Left colon (tissue), 2 donors: ENCODE measurements at places on chromosomes 3 and 15. TPM values are rescaled to one million over a fixed set of nuclear protein-coding genes. Genes with fewer than 3 reads are reported as not detected.

Gene ELL3
- total RNA-seq = 27.7 TPM

DNA sequence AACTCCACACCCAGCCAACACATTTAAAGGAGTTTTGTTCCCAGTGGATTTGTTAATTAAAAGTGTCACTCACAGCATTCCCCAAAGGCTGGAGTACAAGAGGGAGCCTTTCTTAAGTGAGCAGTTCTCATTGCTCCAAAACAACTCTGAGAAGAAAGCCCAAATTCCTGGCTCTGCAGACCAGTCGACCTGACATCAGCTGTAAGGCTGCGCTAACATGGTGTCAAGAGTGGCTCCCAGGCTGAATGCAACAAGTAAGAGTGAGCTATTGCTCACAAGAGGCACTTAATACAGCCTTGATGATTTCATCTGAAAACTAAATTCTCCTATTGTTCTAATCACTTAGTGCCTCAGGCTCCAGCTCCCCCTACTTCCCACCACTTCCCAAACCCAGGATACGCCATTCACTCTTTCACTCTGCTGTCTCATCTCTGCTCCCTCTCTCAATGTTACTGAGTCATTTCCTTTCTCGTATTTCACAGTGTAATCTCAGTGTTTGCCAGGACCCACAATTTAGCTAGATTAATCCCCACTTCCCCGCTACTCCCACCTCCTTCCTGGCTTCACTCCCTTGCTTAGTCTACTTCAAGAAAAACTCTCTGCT, 81.8 kb downstream of the WWTR1 start:
- DNase-seq = no peak

DNA sequence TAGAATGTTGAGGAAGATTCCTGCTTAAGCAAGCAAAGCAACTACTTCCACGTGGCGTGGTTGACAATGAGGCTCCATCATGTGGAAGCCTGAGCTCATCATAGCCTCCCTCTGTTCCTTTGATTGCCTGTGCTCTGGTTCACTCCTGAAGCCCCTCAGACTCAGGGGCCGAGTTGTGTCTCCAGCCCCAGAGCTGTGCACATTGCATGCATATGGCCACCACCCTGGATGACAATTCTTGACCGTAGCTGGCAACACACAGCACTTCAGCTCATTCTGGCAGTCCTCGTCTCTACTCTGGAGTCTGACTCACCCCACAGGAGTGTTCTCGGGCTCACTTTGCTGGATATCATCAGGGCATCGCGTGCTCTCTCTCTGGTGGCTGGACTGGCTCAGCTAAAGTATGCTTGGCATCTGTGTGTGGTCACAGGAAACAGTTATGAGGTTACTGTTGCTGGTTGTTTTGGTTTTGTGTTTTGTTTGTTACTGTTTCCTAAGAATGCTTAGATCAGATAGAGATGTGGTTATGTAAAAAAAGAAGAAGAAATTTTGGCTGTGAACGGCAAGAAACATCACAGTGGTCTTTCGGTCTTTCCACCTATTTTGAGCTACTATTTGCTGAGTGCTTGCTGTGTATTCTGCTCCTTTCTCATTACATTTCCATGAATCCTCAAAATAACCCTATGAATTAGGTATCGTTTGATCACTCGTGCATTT, 41.6 kb upstream of the MRPS22 start:
- no peak for DNase-seq

DNA sequence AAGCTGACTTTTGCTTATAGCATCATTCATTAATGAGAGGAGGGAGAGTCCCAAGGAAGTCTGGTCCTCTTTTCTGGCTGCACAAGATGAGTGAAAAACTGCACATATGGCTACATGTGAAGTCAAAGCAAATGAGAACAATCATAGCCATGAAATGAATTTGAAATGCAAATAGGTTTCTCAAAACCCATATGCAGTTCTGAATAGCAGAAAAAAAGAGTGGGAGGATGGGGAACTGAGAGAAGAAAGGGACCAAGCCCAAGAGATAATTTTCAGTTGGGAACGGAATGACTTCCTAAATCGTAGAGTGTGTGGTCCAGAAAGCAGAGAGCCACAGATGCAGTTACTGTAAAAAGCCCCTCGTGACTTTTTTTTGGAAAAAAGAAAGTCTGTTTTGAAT, 66.3 kb downstream of the GTPBP8 start:
- DNase-seq = no peak

- DNase-seq = no peak
Measured at GRCh38 chr3:145754605-145755289, 406.2 kb downstream of the PLOD2 start.

DNA sequence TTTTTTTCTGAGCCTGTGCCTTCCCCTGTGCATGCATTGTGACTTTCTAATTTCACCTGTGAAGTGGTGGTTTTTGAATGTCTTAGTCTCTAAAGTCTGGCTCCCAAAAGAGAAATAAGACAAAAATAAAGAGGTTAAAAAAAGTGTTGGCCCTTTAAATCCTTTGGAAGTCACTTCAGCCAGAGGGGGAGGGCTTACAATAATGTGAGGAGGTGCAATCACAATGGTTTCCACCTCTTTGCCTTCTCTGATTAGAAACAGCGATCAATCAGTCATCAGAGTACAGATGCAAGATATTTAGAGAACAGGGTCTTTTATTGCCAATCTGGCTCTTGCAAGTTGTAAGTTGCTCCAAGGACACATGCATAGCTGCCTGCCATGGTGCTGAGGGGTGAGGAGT, 64.1 kb upstream of the GCSAM start:
- DNase-seq = no peak

- DNase-seq = no peak
Measured at GRCh38 chr15:31500766-31501449, 174.3 kb downstream of the KLF13 start.

Gene STRIT1
- total RNA-seq = not detected

GRCh38 chr3:12708584-12709192, 44.8 kb upstream of the RAF1 start:
- no peak for DNase-seq

Gene KNG1
- 3.6 TPM for total RNA-seq

DNA sequence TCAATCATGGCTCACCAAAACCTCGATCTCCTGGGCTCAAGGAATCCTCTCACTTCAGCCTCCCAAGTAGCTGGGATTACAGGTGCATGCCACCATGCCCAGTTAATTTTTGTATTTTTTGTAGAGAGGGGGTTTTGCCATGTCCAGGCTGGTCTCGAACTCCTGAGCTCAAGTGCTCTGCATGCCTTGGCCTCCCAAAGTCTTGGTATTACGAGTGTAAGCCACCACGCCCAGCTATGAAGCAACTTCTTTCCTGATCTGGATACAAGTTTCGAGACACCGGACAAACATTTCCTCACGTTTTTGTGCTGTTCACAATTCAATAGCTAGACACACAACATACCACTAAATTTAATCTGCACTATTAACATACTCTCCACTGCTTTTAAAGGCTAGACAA, 3.4 kb upstream of the SYNM start:
- DNase-seq = no peak

GRCh38 chr15:90191794-90192509, 9.2 kb upstream of the SEMA4B start:
- DNase-seq = peak; percentile 95

GRCh38 chr15:83919319-83919830, 265.5 kb downstream of the ADAMTSL3 start:
- DNase-seq = no peak

DNA sequence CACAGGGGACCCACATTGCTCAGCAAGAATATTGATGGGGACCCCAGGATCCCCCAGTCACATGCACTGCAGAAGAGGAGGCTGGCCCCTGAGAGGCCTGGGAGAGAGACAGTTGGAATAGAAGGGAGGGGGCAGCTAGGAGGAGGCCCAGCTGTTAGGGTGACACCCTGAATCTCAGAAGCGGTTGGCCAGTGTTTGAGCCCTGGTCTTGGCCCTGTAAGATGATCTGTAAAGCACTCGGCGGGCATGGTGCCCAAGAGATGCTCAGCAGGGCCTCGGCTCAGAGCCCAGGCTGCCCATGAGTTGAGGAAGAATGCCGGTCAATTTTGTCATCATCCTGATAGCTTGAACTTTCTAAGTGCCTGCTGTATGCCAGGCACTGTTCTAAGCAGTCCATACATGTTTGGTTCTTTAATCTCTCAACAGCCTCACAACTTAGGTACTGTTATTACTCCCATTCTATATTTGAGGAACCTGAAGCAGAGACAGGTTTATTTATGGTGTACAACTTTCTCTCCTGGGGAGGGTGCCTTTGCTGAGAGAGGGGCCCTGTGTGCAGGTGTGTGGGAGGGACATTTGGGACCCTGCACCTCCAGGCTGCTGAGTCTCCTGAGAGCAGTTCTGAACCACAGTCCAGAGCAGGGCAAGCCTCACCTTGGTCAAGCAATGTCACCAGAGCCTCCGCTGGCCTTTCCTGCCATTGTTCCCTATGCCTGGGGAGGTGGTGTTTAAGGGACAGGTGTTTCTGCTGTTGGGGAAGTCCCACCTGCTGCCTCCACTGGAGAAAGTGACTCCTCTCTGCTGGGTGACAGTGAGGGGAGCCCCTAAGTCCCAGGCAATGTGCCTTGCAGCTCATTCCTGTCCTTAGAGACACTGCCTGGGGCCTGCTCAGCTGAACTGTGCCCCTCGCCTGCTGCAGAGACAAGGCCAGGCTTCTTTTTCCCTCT, 26.0 kb downstream of the SLC6A6 start:
- no peak for DNase-seq

Gene EPHB1
- 0.31 TPM for total RNA-seq

- no peak for DNase-seq
Measured at GRCh38 chr15:58698887-58699641, 50.4 kb downstream of the ADAM10 start.

GRCh38 chr15:48409623-48410022, 78.4 kb downstream of the DUT start:
- no peak for DNase-seq

Gene CYP1A1
- 0.82 TPM for total RNA-seq

Gene FXR1
- total RNA-seq = 57.6 TPM

GRCh38 chr3:9970020-9970652, 16.5 kb downstream of the EMC3 start:
- DNase-seq = no peak

GRCh38 chr3:76669322-76669721, 370.6 kb upstream of the ROBO2 start:
- DNase-seq = peak; percentile 16

Gene CCNL1
- 103 TPM for total RNA-seq

Gene PLA2G4D
- 0.18 TPM for total RNA-seq

- peak; percentile 29 for DNase-seq
Measured at GRCh38 chr3:155019575-155019974, 60.5 kb upstream of the MME start.

Gene ACP3
- 32.6 TPM for total RNA-seq

DNA sequence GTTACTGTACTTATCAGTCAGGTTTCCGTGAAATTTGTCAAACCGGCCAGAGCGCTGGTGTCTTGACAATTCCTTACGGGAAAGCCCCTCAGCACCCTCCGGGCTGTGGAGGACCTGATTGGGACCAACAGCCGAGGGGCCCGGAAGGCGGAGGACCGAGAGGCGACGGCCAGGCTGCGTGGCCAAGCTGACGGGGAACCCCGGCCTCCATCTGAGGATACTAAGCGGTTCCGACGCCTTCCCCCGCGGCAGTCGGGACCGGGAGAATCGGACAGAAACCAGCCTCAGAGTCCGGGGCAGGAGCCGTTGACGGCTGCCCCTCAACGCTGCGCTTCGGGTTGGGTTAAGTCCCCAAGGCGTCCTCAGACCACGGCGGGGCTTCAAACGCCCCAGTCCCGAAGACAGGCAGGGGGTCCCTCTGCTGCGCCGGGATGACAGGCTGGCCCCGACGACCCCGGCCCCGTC, 499 bp downstream of the ALDH1A2 start:
- DNase-seq = no peak

DNA sequence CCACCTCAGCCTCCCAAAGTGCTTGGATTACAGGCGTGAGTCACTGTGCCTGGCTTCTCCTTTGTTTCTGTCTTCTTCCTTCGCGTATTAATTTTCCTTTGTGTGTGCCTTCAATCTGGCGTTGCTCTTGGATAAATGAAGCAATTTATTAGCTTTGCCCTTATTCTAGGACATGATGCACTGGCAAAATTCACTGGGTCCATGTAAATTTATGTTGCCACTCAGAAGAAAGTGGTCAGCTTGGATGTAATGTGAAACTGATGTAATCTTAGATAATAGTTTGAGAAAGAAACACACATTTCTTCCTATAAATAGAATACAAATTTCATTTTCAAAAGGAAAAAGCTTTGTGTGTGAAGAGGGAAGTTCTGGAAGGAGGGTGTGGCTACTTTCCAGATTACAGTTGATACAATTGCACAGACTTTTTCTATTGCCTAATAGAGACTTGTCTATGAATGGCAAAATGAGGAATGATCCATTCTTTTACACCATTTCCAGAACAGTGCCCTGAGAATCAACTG, 23.3 kb upstream of the ATP1B3 start:
- no peak for DNase-seq

- DNase-seq = no peak
Measured at GRCh38 chr15:27123291-27123690, 152.3 kb downstream of the GABRG3 start.

DNA sequence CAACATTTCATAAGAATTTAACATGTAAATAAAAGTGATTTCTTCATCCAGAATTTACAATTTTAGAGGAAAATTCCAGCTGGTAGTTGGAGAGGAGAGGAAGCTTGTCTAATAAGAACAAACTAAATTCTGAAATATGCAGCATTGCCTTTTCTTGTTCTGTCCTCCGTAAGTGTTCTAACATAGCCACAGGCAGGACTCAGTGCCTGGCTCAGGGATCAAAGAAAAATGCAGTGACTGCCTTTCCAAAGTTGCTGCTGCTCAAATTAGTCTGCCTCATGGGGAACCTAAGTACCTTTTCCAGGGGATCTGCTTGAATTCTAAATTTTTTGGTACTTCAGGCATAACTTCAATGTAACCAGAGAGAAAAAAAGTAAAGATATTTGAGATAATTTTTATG, 713.0 kb upstream of the CADM2 start:
- no peak for DNase-seq

- DNase-seq = no peak
Measured at GRCh38 chr3:22453906-22454535, 703.0 kb upstream of the ZNF385D start.

GRCh38 chr3:18345015-18345367, 80.1 kb downstream of the SATB1 start:
- DNase-seq = no peak

DNA sequence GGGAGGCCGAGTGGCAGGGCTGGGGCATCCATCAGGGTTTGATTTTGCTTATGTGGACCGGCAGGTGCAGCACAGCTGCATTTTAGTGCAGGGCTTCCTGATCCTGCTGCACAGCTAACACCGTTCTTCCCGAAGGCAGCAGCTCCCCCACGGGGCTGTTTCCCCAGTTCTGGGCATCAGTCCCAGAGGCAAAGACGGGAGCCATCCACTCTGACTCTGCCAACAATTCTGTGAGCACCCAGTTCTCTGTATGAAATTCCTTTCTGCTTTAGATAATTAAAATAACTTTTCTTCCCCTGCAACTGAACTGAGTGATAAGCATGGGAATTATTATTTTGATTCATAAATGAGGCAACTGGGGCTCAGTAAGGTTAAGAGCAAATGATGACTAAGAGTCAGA, 262.9 kb upstream of the ATP10A start:
- no peak for DNase-seq

Gene TEX9
- total RNA-seq = 7.6 TPM

GRCh38 chr3:84783281-84783680, 175.5 kb upstream of the CADM2 start:
- no peak for DNase-seq

- DNase-seq = no peak
Measured at GRCh38 chr3:117563063-117563462, 853.5 kb downstream of the TUSC7 start.

GRCh38 chr3:147431751-147432150, 22.6 kb downstream of the ZIC1 start:
- no peak for DNase-seq
